CD4-positive, alpha-beta T cell treated with Interleukin-2 at 100 ng/mL for 4 hours (primary cell): ENCODE measurements at places on chromosomes 4 and X.

- no peak for DNase-seq
These were observed 34.4 kb downstream of the SAGE1 start for GRCh38 chrX:135927897-135928296.

GRCh38 chrX:40964633-40965586, 120.3 kb upstream of the USP9X start:
- DNase-seq = no peak

DNA sequence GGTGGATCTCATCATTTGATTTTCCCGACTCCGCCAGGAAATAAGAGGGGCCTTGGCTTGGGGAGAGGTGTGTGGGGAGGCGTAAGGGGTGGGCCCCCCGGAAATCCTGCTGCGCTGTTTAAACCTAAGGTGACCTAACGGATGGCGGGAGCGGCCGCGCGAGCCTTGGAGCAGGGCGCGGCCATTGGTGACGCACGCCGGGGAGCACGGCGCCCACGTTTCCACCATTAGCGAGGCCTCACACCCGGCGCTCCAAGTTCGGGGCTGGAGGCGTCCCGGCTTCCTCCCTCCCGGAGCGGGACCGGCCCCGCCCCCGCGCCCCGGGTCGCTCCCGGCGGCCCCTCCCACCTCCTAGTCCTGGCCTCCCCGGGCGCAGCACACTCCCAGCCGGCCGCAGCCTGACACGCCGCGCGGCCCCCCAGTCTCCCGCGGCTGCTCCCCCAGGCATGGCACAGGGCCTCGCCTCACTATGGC, at the start of gene SMS:
SMS (plus strand) TSS at position 354 of the 474 bp plus-strand sequence; CDS start at position 470, 116 bp downstream.
- peak; percentile 43 for DNase-seq

GRCh38 chr4:40763228-40763716, 13.5 kb downstream of the NSUN7 start:
- DNase-seq = no peak

DNA sequence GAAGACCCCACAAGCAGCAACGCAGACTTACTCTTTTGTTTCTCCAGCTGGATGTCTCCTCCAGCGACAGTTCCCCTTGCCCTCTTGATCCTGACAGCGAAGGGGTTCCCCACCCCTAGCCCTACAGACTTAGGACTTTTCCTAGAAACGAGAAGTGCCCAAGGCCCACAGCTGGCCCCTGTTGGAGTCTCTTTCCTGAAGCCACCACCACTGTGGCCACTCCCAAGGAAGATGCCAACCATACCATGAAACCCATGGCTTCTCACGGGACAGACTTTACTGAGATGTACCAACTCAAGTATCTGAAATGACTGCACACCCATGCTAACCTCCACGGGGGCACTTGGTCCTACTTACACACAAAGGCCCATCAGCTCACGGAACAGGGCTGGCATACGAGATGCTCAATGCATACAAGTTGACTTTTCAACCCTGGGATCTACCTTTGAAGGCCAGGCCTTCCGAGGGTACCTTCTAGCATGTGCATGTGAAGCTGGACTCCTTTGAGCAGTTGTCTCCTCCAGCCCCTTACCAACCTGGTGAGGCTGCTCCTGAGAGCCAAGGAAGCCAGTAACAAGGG, 924 bp upstream of the IRAK1 start:
- DNase-seq = no peak

DNA sequence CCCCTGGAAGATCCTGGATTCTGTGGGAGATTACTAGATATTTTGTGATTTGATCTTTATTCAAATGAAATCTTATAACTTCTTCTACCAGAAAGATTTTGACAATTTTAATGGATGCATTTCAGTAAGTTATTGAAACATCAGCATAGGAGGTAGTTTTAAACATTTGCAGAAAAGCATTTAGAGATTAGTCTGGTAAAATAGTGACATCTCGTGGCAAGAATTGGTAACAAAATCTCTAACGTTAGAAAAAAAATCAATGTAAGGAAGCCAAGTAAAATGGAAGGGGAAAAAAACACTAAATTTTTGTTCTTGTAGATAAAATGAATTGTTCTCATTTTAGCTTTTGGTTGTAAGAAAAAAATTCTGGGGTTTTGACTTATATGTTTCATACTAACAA, 73.3 kb downstream of the TASL start:
- peak; percentile 3 for DNase-seq

DNA sequence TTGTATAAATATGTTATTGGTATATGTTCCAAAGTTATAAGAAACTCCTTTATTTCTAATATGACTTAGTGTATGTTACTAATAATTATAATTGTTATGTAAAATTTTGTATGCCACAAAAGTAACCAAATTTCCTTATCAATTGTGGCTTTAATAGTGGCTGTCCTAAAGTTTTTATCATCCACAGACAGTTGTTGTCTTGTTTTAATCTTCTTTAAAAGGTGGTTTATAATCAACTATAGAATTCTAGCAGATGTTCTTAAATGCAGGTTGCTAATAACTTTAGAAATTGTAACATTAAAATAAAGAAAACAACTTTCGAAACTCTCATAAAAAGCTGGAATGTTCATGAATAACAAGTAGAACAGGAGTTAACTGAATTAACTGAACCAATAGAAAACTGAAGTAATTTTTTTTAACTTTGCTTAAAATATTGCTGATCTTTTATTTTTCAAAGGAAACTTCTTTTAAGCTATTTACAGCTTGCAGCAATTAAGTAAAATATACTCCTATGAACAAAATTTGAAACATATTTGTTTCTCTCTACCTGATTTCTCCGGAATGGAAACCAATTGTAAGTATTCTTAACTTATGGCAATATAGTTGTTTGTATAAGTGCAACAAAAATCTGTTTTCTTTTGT, 24.3 kb downstream of the HSD17B11 start:
- no peak for DNase-seq

- no peak for DNase-seq
These were observed 29.1 kb downstream of the SPACA5 start for GRCh38 chrX:48035891-48036290.

GRCh38 chr4:153468587-153468986, 2.4 kb downstream of the TMEM131L start:
- DNase-seq = no peak

- no peak for DNase-seq
These were observed 171.9 kb downstream of the GALNTL6 start for GRCh38 chr4:171985129-171985528.

DNA sequence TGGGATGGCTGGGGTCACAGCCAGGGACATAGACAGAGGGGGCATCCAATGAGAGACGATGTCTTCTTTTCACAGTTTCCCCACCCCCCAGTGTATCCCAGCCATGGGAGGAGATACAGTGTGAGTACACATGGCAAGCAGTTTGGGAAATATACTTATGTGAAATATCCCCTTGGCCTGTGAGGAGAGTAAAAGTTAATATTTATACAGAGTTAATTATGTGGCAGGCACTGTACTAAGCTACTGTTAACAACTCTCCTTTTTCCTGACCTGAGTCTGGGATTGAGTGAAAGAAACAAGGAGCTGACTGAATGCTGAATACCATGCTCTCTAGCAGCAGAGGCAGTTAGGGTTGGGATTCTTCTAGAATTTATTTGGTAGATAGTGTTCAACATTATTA, 35.3 kb downstream of the HCCS start:
- no peak for DNase-seq

DNA sequence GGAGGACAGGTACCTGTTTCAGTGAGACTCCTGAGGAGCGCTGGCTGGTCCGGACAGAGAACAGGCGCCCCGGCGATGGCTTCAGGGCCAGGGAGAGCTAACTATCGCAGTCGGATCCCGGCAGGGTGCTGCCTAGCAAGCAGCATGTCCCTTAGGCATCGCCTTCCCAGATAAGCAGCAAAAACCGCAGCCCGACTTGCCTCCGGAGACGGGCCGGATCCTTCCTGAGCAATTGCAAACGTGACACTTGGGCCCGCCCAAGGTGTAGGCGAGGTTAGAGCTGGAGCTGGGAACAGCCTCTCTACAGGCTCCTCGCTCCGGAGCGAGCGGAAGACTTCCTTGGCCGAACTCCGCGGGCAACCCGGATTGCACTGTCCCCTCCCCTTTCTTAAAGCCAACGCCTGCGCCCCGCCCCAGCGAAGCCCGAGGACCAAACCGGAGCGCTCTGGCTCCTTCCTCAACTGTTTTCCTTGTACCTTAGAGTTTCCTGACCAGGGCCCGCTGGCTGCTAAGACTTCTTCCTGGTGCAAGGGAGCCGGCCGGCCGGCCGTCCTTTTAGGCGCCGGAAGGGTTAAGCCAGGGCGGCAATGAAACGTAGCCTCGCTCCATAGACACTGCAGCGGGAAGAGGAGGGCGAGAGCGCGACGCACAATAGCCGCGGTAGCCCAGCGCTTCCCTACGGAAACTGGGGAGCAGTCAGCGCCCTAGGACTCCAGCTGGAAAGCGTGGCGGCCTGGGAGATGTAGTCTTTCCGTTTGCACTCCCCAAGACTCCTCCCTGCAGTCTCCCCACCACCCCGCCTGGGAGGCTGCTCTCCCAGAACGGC, at the start of gene OPHN1:
OPHN1 (minus strand) TSS at position 341 of the 826 bp plus-strand sequence. CDS start 475 bp downstream, outside the sequence.
- DNase-seq = no peak

- no peak for DNase-seq
These were observed 643 bp downstream of the SRP72 start for GRCh38 chr4:56468097-56468422.

DNA sequence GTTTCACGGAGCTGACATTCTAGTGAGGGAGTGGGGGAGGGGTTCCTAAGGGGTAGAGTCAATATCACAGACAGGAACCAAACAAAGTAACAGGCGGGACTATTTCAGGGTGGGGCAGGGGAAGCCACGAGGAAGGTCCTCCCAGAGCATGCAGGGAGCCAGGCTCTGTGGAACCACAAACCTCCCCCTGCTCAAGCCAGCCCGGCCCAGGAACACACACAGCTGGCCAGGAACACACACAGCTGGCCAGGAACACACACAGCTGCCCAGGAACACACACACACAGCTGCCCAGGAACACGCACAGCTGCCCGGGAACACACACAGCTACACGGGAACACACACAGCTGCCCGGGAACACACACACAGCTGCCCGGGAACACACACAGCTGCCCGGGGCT, 24.8 kb downstream of the EVC2 start:
- DNase-seq = no peak

DNA sequence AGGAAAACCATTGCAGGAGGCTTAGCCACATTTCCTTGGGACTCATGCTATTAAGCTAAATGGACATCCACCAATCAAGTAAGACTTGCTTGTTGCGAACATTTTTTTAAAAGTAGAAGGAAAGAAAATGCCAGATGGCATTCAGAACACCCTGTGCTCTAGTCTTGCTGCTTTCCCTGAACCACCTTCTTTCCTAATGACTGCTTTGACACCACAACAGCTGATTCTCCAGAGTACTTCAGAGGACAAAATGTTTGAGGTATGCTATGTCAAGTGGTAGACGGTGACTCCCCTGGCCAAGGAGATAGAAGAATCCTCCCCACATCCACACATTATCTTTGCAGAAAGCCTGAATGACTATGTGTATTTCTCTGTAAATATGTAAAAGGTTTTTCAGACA, 65.4 kb downstream of the ANK2 start:
- no peak for DNase-seq

- DNase-seq = no peak
These were observed 129.4 kb upstream of the ACSL4 start for GRCh38 chrX:109862433-109862832.

DNA sequence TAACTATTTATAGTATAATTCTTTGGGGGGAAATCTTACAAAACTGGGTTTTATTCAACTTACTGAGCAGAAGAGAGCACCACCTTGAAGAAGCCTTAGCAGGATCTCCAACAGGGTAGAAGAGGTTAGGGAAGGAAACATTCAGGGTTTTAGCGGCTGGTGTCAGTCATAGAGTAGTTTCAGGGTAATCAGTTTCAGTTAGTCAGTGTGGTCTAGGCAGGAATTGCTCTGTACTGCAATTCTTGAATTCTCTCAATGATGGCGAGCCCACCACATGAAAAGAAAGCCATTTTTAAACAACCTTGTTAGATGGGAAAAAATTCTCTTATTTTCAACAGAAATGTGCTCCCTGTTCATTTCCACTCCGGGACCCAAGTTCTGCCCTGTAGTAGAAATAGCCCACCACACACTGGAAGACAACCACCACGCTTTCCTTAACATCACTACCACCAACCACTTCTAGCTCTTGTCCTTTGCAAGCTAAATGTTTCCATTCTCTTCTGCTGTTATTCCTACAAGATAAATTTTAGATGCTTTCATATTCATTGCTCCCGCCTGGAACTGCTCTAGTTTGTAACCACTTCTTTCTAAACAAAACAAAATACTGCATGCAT, 25.9 kb downstream of the COL25A1 start:
- no peak for DNase-seq

DNA sequence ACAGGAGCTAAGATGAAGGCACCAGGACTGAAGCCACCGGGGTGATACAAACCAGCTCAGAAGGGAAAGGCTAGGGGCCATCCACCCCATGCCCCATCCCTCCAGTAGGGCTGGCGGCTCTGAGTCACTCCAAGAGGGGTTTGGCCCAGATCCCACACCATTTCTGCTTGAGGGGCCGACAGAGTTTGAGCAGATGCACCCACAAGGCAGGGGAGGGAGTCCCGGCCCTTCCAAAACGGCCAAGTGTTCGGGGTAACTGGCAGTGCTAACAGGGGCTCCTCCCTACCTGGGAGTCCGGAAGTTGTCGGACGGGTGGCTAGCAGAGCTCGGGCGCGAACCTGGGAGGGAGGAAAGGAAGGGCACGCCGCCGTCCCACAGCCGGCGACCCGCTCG, 412 bp downstream of the SLC10A3 start:
- DNase-seq = peak; percentile 22

- DNase-seq = no peak
These were observed 2008.5 kb upstream of the TENM3 start for GRCh38 chr4:180234730-180235129.

GRCh38 chr4:131339137-131339536, 1810.0 kb upstream of the PCDH10 start:
- no peak for DNase-seq

- DNase-seq = peak; percentile 24
These were observed 5.5 kb downstream of the CAMK2D start for GRCh38 chr4:113756005-113756410.

DNA sequence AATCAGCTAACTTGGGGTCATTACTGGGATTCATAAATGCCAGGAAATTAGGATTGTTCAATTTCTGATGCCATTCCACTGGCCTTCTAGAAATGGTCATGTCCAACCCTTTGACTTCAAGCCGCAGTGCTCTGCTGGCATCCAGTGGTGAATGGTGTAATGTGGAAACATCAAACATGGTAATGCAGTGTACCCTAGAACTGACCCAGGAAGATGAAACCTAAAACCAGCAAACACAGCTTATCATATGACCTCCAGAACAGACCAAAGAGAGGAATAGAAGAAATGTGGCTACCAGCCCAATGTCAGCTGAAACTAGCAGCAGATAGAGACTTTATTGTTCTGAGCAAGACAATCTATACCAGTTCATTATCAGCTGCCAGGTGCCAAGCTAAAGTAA, 13.8 kb downstream of the CXCL13 start:
- DNase-seq = no peak

- DNase-seq = no peak
These were observed 779.3 kb downstream of the ARAP2 start for GRCh38 chr4:35464964-35465528.
